CD8-positive, alpha-beta memory T cell (primary cell): ENCODE measurements at places on chromosomes 4 and X. TPM values are rescaled to one million over a fixed set of nuclear protein-coding genes. Genes with fewer than 3 reads are reported as not detected.

DNA sequence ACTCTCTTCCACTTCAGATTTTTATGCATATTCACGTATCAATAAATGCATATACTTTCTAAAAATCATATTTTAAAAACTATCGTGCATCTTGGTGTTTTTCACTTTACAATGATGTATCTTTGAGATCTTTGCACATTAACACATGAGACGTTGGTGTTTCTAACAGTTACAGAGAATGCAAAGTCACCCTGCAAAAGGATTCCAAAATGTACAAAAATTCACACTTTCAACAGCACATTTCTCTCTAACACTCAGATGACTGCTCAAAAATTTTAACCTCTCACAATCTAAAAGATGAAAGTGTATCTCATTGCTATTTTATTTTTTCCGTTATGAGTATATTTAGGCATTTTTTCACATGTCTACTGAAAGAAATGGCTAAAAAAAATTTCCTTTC lies 38.9 kb downstream of the ELOVL6 start:
- no peaks in the 10 kb centered on the region for H3K36me3 ChIP-seq
- H3K4me1 ChIP-seq: peaks cover 8% of the 10 kb centered on the region
- no peaks in the 10 kb centered on the region for H3K27me3 ChIP-seq

DNA sequence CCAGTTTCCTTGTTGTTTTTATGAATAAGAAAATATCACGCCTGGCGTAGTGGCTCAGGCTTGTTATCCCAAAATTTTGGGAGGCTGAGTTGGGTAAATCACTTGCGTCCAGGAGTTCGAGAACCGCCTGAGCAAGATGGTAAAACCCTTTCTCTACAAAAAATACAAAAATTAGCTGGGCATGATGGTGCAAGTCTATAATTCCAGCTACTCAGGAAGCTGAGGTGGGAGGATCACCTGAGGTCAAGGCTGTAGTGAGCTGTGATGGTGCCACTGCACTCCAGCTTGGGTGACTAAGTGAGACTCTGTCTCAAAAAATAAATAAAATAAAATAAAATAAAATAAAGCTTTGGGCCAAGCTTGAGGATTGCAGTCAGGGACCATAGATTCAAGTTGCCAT lies 827.2 kb downstream of the FSTL5 start:
- DNase-seq: no peak
- H3K4me3 ChIP-seq: no peak overlapping the region
- no peak overlapping the region for H3K27ac ChIP-seq
- no peaks in the 10 kb centered on the region for H3K4me1 ChIP-seq
- no peaks in the 10 kb centered on the region for H3K36me3 ChIP-seq

The TMEM156 gene
- 6.7 TPM for total RNA-seq

GRCh38 chr4:155724731-155725130 lies 34.1 kb upstream of the GUCY1B1 start:
- no peaks in the 10 kb centered on the region for H3K27me3 ChIP-seq
- H3K36me3 ChIP-seq: no peaks in the 10 kb centered on the region
- no peak for DNase-seq
- no peak overlapping the region for H3K4me3 ChIP-seq
- no peak overlapping the region for H3K27ac ChIP-seq
- H3K4me1 ChIP-seq: no peaks in the 10 kb centered on the region

DNA sequence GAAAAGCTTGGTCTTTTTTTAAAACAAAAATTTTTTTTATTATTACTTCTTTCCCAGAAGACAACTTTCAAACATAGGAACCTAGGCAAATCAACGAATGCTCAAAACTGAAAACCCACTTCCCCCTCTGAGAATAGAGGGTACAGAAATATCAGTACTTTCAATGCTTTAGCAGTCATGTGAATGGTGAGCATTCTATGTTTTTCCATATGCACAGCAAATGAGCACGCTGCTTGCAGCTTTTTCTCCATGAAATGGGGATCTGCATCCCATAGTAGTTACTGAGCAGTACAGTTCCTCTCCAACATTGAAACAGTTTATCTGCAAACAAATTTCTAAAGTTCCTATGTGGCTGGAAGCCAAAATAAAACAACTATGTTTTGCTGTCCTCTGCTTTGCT lies 108.4 kb upstream of the BMP2K start:
- H3K27me3 ChIP-seq: no peaks in the 10 kb centered on the region
- no peaks in the 10 kb centered on the region for H3K4me1 ChIP-seq
- H3K4me3 ChIP-seq: no peak overlapping the region
- DNase-seq: no peak
- H3K27ac ChIP-seq: no peak overlapping the region
- no peaks in the 10 kb centered on the region for H3K36me3 ChIP-seq

DNA sequence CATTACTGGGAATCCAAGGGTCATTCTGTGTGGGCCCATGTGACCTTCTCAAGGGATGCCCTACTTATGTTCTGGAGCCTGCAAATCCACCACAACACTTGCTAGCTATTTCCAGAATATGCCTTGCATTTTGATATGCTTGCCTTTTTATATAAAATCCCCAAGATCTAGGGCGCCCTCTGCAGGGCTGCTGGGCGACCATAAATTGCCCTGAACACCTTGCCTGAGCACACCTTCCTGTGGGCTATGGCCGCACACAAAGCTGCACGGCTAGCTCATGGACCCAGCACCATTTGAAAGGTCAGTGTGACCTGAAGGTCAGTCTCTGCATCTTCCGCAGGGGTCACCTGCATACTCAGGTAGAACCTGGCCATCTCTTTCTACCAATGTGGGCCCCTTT lies 311.7 kb downstream of the NLGN4X start:
- no peaks in the 10 kb centered on the region for H3K36me3 ChIP-seq
- no peaks in the 10 kb centered on the region for H3K4me1 ChIP-seq
- H3K27ac ChIP-seq: no peak overlapping the region
- no peak overlapping the region for H3K4me3 ChIP-seq

DNA sequence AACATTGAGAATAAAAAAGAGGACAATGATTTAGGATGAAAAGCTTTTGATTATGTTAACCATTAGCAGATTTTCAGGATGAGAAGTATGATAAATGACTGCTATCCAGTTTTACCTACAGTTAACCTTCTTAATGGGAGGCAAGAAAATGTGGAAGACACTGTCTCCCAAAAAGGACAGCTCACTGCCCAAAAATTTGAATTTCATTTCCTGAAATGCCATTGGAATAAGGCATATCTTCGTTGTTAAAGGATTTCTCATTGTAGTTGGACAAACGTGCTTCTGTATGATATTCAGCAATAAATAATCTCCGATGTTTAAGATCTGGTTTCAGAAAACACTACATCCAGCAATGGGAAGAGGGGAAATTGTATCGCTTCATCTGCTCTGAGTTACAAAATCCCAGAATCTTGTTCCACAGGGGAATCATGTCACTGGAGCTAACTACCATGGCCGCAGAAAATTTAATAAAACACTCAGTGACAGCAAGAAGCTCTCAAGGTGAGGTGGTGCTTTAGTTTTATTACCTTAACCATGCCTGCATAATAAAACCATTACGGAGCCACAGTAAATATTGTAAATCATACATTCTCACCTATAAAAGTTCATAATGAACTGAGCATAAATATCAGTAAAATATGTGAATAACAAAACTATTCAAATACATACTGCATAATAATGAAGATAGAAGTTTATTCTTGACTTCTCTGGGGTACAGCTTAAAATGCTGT lies 552.3 kb downstream of the PCDH7 start:
- no peaks in the 10 kb centered on the region for H3K4me1 ChIP-seq
- no peak for DNase-seq
- no peaks in the 10 kb centered on the region for H3K36me3 ChIP-seq
- no peak overlapping the region for H3K27ac ChIP-seq
- no peaks in the 10 kb centered on the region for H3K27me3 ChIP-seq

- DNase-seq: no peak
- no peaks in the 10 kb centered on the region for H3K4me1 ChIP-seq
- no peak overlapping the region for H3K27ac ChIP-seq
- no peaks in the 10 kb centered on the region for H3K36me3 ChIP-seq
- no peaks in the 10 kb centered on the region for H3K27me3 ChIP-seq
Observed at GRCh38 chr4:93529692-93530372, 298.7 kb upstream of the ATOH1 start.

The CLCN5 gene
- total RNA-seq: 3.0 TPM

The XG gene
- total RNA-seq: not detected

GRCh38 chr4:114267976-114268375 lies 288.5 kb upstream of the ARSJ start:
- H3K27ac ChIP-seq: no peak overlapping the region
- H3K36me3 ChIP-seq: no peaks in the 10 kb centered on the region
- no peaks in the 10 kb centered on the region for H3K27me3 ChIP-seq
- no peak for DNase-seq
- H3K4me3 ChIP-seq: no peak overlapping the region

The GK2 gene
- total RNA-seq: not detected

DNA sequence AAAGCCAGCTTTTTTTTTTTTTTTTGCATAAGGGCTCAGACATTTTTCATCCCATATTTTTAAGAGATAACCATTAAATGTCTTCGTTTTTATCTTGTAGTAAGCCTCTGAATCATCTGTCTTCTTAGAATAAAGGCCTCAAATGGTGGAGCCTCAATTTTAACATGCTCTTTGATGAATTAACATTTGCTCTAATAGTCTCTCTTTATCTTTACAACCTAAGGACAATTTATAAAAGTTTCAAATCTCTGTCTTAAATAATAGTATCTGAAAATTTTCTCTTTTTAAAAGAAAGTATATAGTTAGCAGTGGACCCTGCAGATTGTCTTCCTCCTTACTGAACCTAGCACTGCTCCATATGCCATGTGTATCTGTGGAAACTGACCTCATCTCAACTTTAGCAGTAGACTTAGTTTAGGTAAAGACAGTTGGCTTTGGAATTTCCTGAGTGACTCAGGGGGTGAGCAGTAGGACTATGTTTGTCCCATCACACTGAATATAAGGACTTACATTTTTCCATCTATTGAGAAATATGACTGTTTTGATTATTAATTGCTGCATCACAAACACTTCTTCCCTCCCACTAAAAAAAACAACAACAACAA lies 1658.0 kb downstream of the STIM2 start:
- H3K36me3 ChIP-seq: no peaks in the 10 kb centered on the region
- no peaks in the 10 kb centered on the region for H3K27me3 ChIP-seq
- H3K4me1 ChIP-seq: no peaks in the 10 kb centered on the region
- H3K4me3 ChIP-seq: no peak overlapping the region

DNA sequence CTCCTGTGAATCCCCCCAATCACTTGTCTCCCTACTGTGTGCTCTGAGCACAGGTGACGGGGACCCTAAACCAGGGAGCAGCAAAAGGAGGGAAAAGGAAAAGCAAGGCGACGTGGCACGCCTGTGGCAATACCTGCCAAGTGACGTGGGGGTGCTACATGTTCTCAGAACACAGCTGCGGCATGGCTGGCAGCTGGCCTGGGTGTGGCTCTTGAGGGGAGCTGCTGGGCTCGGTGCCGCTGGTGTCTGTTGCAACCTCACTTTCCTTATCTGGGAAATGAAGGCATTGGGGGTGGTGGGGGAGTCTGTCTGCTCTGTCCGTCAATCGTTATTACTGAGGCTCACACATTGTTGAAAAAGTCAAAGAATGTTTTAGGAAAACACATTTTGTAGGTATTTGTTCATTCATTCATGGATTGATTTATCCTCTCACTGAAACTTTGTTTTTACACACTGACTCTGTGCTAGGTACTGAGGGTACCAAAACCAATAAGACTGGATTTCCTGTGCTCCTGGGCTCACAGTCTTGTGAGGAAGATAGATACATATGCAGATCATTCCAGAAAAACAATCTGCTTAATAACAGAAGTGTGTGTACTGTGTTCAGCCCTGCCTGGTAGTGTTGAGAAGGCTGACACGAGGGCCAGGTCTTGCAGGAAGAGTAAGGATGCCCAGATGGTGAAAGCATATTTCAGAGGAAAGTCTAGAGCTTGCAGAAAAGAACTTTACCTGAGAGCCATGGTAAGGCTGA lies 217.6 kb downstream of the PTTG2 start:
- H3K27ac ChIP-seq: no peak overlapping the region
- peak; percentile 16 for DNase-seq
- H3K36me3 ChIP-seq: no peaks in the 10 kb centered on the region

- no peak for DNase-seq
- no peaks in the 10 kb centered on the region for H3K36me3 ChIP-seq
- H3K4me1 ChIP-seq: no peaks in the 10 kb centered on the region
- peak overlapping the region; percentile 88 for H3K4me3 ChIP-seq
- H3K27me3 ChIP-seq: no peaks in the 10 kb centered on the region
Observed at GRCh38 chrX:74291577-74291963, 12.4 kb upstream of the ZCCHC13 start.

DNA sequence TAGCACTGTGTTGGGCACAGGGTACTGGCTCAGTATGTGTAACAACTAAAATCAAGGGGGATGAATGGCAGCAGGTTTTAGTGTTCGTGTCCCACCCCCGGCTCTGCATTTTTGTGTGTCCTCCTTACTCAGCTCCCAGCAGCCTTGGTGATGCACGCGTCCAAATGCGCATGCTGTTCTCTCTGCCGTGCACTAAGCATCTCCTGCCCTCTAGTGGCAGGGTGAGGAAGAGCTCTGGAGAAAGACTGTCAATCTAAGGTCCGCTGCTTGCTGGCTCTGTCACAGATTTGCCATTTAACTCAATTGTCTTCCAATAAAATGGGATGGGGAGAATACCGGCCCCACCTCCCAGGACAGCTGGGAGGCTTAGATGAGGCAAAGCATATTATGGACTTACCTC lies 61.4 kb downstream of the WFS1 start:
- no peak for DNase-seq
- no peak overlapping the region for H3K4me3 ChIP-seq
- H3K4me1 ChIP-seq: no peaks in the 10 kb centered on the region
- no peak overlapping the region for H3K27ac ChIP-seq
- no peaks in the 10 kb centered on the region for H3K27me3 ChIP-seq
- H3K36me3 ChIP-seq: no peaks in the 10 kb centered on the region

DNA sequence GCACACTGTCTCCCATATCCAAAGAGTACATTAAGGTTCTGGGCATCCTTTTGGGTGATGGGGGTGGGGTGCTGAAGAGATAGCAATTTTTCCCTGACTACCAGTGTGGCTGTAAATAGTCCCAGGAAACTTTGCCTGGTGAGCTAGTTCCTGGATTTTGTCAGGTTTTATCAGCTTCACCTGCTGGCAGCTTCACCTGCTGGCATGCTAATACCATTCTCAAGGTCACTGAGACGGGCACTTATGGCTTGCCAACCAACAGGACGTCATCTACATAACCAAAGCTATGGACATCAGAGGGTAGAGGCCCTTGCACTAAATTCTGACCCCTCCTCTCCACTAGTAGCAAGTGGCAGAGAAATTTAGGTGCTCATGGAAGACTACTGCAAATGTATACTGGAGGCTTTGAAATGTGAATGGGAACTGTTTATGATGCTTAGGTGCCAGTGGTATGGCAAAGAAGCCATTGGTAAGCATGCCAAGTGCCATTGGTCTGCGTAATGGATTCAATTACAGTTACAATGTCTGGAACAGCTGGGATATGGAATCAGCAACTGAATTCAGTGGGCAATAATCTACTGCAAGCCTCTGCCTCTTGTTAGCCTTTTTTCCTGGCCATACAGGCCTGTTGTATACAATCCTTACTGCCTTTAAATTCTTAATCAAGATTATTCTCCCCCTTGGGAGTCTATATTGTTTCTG lies 71.6 kb upstream of the SH3RF1 start:
- no peaks in the 10 kb centered on the region for H3K27me3 ChIP-seq
- H3K36me3 ChIP-seq: no peaks in the 10 kb centered on the region
- no peak overlapping the region for H3K27ac ChIP-seq
- no peaks in the 10 kb centered on the region for H3K4me1 ChIP-seq

GRCh38 chr4:170049766-170050165 lies 23.6 kb upstream of the MFAP3L start:
- no peak overlapping the region for H3K27ac ChIP-seq
- H3K4me3 ChIP-seq: no peak overlapping the region
- no peaks in the 10 kb centered on the region for H3K27me3 ChIP-seq
